ENCODE measurements at places on chromosomes 12 and 14.

DNA sequence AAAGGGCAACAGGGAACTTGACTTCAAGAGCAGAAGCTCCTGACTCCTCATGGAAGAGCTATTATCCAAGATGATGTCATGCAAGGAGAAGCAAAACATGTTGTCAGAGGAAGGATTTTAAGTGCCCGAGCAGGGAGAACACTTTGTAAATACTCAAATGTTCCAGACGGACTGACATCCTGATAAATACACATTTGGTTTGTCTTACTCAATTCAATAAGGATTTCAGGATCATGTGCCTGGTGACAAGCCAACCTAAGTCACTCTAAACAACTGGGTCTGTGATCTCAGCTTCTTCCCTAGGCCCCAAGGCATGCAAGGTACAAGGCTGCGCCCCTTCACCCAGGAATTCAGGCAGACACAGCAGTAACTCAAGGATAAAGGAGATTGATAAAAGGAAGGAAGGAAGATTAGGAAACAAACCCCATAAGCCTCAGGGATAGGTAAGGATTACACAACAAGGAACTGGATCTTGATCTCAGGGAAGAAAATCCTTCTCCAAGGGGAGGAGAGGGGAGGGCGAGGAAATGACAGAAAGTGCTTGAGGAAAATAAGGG is 26.8 kb upstream of the CEBPE start:
- DNase-seq: no peak

- DNase-seq: no peak
These were observed 786 bp downstream of the RHEBL1 start for GRCh38 chr12:49068879-49069506.

- no peak for DNase-seq
These were observed 53.8 kb downstream of the TRPV4 start for GRCh38 chr12:109779382-109779781.

DNA sequence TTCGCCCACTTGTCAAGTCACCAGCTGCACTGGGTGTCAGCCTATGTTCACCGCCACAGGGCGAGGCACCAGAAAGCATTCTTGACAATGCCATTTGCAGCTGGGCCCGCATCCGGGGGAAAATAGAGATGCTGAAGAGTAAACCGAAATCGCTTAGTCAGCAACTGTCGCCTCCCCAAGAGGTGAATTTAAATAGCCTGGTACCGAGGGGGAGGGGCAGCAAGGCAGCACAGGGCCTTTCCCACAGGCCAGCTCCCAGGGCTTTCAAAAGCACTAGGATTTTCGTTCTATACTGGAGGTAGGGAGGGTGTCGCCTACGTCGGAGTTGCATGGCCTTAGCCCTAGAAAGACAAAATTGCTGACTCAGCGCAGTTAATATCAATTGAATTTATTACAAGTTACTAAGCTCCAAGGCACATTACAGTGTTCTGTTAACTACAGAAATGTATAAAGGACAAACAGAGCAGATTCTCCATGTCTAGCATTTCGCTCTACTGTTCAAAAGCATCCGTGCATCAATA is 4.3 kb downstream of the IRF2BPL start:
- DNase-seq: no peak

- DNase-seq: no peak
These were observed 18.9 kb downstream of the CCDC88C start for GRCh38 chr14:91398707-91399106.

DNA sequence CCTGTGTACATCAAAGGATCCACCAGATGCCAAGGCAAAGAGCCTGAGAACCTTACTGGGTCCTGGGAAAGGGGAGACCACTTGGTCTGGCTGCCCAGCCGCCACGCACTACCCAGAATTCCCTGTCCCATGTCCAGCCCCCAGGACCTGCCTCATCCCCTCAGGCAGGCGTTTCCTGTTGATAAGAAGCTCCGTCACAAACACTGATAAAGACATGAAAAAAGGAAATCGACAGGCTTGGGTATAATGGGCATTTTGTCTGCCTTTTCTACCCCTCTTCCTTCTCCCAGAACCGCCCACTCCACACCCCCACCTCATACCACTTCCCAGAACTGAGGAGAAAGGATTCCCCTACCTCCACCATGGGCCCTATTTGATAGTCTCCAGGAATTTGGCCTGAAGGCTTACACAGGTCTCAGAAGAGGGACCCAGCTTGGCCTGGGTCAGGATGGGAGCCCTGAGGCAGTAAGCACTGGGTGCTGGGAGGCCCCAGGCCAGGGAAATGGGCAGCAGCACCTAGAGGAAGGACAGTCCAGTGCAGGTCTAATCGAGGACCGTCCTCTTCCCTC is 18.8 kb downstream of the ACVRL1 start:
- DNase-seq: no peak

GRCh38 chr14:53790731-53791500 is 165.7 kb downstream of the BMP4 start:
- DNase-seq: peak; percentile 16

DNA sequence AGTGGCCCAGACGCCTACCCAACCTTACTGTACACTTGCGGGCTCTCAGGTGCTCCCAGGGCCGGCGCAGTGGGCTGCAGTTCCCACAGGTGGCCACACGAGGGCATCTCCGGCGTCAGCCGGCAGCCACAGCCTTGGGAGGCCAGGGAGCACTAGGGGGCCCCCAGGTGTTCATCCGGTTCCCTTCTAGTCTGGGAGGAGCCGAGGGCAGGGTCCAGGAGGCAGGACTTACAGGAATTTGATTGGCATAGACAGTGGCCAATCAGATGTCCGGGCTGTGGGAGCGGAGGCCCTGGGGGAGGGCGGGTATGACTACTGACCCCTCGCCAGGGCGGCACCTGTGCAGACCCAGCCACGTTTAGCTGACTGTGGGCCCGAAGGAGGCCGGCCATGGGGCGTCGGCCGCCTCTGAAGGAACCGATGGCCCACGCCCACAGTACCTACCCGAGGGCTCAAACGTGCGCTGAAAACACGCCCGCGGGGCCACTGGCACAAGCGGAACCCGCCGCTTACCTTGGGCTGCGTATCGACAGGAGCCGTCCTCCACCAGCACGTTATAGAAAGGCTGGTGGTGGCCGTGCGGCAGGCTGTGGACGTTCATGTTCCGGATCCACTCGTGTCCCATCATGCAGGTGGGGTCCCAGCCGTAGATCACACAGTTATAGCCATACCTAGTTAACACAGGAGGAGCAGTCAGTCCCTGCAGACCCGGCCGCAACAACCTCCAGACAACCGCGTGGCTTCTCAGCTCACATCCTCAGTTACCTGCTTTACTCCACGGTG is 34.8 kb downstream of the FBXO21 start:
- peak; percentile 22 for DNase-seq

GRCh38 chr14:38791862-38792261 is 311.2 kb downstream of the SEC23A start:
- no peak for DNase-seq

GRCh38 chr12:106048676-106049075 is 90.1 kb downstream of the NUAK1 start:
- DNase-seq: no peak

- no peak for DNase-seq
These were observed 16.1 kb downstream of the AK7 start for GRCh38 chr14:96407935-96408570.

GRCh38 chr14:26008290-26008689 is 589.5 kb downstream of the NOVA1 start:
- DNase-seq: peak; percentile 19

- DNase-seq: no peak
These were observed 661.3 kb downstream of the RPL10L start for GRCh38 chr14:45990252-45990651.

GRCh38 chr12:74021937-74022336 is 515.7 kb upstream of the ATXN7L3B start:
- peak; percentile 58 for DNase-seq

GRCh38 chr12:6700646-6701051 is at the start of gene PIANP:
Gene PIANP (minus strand): TSS chr12:6700815. CDS start chr12:6698061, 2,754 bp downstream.
- peak; percentile 43 for DNase-seq

DNA sequence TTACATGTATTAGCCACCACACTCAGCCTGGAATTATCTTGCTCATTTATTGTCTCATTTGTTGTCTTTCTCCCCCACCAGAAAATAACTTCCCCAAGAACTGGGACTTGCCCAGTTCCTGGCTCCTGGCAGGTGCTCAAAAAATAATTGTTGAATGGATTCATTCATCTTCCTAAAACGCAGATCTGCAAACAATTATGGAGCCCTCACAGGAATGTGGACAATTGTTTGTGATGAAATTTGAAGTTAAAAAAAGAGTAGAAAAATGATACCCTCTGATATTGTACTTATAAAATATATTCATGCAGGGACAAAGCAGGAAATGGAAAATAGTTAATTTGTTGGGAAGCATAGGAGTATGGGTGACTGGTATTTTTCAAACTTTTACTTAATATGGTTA is 60.7 kb upstream of the MAP1LC3B2 start:
- DNase-seq: peak; percentile 82

GRCh38 chr12:71556448-71556847 is 107.2 kb downstream of the ZFC3H1 start:
- no peak for DNase-seq

- peak; percentile 97 for DNase-seq
These were observed at the start of gene PTMS for GRCh38 chr12:6765634-6766581. Gene PTMS (plus strand): TSS chr12:6766363. CDS start chr12:6766706, 343 bp downstream.

GRCh38 chr14:25134184-25134583 is 84.2 kb upstream of the STXBP6 start:
- no peak for DNase-seq

Measured in fibroblast of skin of abdomen (primary cell).